Activated CD4-positive, alpha-beta T cell treated with anti-CD3 and anti-CD28 coated beads for 36 hours (primary cell): ENCODE measurements at places on chromosomes 11 and 22. TPM values are rescaled to one million over a fixed set of nuclear protein-coding genes. Genes with fewer than 3 reads are reported as not detected.

- H3K27me3 ChIP-seq, result no peaks in the 10 kb centered on the region
- no peak overlapping the region for H3K4me3 ChIP-seq
- H3K36me3 ChIP-seq, result no peaks in the 10 kb centered on the region
- H3K4me1 ChIP-seq, result no peaks in the 10 kb centered on the region
Observed at GRCh38 chr11:78365381-78365792, 52.2 kb downstream of the GAB2 start.

GRCh38 chr11:110513259-110513801, 83.6 kb downstream of the FDX1 start:
- no peaks in the 10 kb centered on the region for H3K4me1 ChIP-seq
- peaks cover 5% of the 10 kb centered on the region for H3K27me3 ChIP-seq
- H3K36me3 ChIP-seq, result no peaks in the 10 kb centered on the region
- H3K4me3 ChIP-seq, result no peak overlapping the region

GRCh38 chr11:65297026-65297672, 17.5 kb upstream of the CDC42EP2 start:
- no peaks in the 10 kb centered on the region for H3K4me1 ChIP-seq
- peaks cover 44% of the 10 kb centered on the region for H3K36me3 ChIP-seq
- no peak overlapping the region for H3K4me3 ChIP-seq
- no peaks in the 10 kb centered on the region for H3K27me3 ChIP-seq

DNA sequence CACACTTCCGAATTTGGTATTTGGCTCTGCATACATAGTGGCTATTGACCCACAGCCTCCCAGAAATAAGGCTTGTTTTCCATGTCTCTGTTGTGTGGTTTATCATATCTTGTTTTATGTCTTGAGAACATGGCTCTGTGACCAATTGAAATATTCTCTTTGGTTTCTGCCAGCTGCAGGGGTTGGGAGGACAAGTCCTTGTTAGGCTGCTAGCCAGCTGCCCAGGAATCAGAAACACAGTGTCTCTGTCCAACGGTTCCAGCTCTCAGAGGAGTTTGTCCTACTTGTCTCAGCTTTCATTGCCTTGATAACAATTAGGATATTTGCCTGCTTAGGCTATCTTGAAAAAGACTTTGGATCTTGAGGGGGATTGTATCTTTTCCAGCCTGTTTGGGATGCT, 6.0 kb upstream of the SLC7A4 start:
- H3K27me3 ChIP-seq, result peaks cover 12% of the 10 kb centered on the region
- H3K27ac ChIP-seq, result no peak overlapping the region
- H3K36me3 ChIP-seq, result no peaks in the 10 kb centered on the region
- H3K4me3 ChIP-seq, result no peak overlapping the region
- DNase-seq, result no peak
- peaks cover 4% of the 10 kb centered on the region for H3K4me1 ChIP-seq

DNA sequence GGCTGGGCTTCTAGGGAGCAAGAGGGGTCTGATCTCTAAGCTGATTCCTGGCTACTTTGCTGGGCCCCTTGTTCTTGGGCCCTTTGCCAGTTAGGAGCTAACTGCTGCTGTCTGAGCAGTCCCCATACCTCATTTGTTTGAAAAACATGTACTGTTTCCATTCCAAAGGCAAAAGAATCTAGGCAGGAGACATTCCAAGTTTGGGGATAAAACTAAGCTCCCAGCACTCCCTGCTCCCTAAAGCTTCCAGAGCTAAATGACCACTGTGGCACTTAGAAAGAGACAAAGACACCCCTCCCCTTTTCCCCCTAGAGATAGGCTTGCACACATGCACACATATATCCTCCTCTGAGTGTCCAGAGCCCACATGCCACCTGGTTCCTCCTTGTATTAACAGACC, 22.7 kb upstream of the RRM1 start:
- no peaks in the 10 kb centered on the region for H3K27me3 ChIP-seq
- no peak overlapping the region for H3K4me3 ChIP-seq
- H3K36me3 ChIP-seq, result peaks cover 22% of the 10 kb centered on the region

DNA sequence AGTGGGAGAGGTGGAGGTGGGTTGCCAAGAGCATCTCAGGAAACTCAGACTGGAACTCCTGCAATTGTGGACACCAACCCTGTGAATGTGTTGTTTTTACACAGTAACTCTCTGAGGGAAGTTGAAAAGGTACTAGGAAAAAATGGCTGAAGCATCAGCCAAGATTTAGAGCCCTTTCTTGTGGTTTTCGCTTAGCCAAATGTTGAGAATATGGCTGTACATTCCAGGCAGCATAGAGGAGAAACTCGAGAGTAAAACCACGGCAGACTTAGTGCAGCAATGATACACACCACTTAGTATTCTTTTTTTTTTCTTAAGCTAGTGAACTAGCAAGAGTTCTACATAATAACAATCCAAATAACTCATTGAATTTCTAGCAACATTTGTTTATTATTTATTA, 309.7 kb upstream of the MTNR1B start:
- no peaks in the 10 kb centered on the region for H3K4me1 ChIP-seq
- H3K27me3 ChIP-seq, result no peaks in the 10 kb centered on the region
- no peaks in the 10 kb centered on the region for H3K36me3 ChIP-seq
- no peak for DNase-seq

- no peak overlapping the region for H3K27ac ChIP-seq
- no peaks in the 10 kb centered on the region for H3K4me1 ChIP-seq
- no peak for DNase-seq
Observed at GRCh38 chr11:120011836-120012235, 126.1 kb downstream of the TRIM29 start.

GRCh38 chr11:33040033-33040861, 875 bp downstream of the TCP11L1 start:
- H3K27me3 ChIP-seq, result peaks cover 3% of the 10 kb centered on the region
- H3K4me3 ChIP-seq, result peak overlapping the region; percentile 87
- H3K27ac ChIP-seq, result peak overlapping the region; percentile 87

DNA sequence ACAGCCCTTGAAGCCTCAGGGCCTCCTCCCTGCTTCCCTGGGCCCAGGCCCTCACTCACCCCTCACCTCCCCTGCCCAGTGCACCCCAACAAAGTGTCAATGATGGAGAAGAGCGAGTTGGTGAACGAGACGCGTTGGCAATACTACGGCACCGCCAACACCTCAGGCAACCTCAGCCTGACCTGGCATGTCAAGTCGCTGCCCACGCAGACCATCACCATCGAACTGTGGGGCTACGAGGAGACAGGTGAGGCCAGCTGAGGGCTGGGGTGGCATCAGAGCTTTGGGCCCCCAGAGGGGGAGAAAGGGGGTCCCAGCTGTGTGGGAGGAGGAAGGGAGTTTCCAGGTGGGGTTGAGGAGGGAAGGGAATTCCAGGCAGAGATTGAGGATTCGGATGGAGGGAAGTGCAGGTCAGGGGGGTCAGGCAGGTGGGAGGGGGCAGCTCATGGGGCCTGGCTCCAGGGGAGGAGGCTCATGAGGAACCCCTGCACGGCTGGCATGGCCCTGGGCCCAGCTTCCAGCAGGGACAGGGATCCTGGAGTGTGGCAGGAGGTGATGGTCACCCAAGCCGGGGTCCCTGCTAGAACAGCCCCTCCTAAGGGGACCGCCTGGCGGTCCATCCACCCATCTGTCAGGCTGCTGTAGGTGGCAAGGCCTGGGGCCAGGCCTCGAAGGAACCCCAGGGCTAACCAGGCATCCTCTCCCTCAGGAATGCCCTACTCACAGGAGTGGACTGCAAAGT, 2.9 kb downstream of the SUSD2 start:
- H3K4me3 ChIP-seq, result no peak overlapping the region
- H3K27ac ChIP-seq, result no peak overlapping the region
- no peaks in the 10 kb centered on the region for H3K36me3 ChIP-seq
- no peak for DNase-seq
- no peaks in the 10 kb centered on the region for H3K27me3 ChIP-seq

DNA sequence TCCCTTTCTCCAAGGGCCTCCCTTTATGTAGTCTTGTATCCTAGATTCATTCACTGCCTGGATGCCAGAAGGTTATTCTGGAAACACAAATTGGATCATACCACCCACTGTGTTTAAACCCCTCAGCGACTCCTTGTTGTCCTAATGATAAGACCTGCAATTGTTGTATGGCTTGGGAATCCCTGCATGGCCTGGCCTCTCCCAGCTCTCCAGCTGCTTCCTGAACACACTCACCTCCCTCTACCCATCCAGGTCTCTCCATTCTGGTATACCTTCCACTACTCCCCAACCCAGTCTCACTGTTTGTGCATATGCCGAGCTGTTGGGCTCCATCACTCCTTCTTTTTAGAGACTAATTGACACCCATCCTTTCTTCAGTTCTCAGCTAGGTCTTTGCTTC, 124.3 kb upstream of the ALX4 start:
- no peak overlapping the region for H3K4me3 ChIP-seq
- no peaks in the 10 kb centered on the region for H3K36me3 ChIP-seq
- no peak for DNase-seq
- no peaks in the 10 kb centered on the region for H3K4me1 ChIP-seq
- peaks cover 17% of the 10 kb centered on the region for H3K27me3 ChIP-seq
- no peak overlapping the region for H3K27ac ChIP-seq

DNA sequence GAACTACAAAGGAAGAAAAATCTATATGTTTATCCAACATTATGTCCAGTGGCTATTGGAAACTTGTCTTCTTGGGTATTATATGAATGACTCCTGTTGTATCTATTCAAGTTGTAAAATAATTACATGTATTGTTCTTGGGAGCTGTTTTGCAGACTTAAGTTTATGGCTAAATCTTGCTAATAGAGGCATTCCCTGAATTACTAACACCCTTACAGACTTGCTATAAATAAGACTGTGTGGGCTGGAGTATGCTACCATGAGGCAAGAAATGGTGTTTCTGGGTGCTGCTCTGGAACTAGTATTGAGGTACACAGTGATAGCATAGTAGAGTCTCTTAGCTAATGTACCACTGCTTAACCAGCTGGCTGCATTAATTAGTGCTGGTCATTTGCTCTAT, 155.1 kb downstream of the HIPK3 start:
- no peak overlapping the region for H3K4me3 ChIP-seq
- no peaks in the 10 kb centered on the region for H3K4me1 ChIP-seq
- no peaks in the 10 kb centered on the region for H3K36me3 ChIP-seq
- H3K27me3 ChIP-seq, result peaks cover 14% of the 10 kb centered on the region
- no peak overlapping the region for H3K27ac ChIP-seq

- H3K4me1 ChIP-seq, result no peaks in the 10 kb centered on the region
- no peak overlapping the region for H3K4me3 ChIP-seq
- H3K27ac ChIP-seq, result no peak overlapping the region
- H3K27me3 ChIP-seq, result peaks cover 3% of the 10 kb centered on the region
- no peak for DNase-seq
- H3K36me3 ChIP-seq, result no peaks in the 10 kb centered on the region
Observed at GRCh38 chr11:70105755-70106571, 27.8 kb downstream of the ANO1 start.

DNA sequence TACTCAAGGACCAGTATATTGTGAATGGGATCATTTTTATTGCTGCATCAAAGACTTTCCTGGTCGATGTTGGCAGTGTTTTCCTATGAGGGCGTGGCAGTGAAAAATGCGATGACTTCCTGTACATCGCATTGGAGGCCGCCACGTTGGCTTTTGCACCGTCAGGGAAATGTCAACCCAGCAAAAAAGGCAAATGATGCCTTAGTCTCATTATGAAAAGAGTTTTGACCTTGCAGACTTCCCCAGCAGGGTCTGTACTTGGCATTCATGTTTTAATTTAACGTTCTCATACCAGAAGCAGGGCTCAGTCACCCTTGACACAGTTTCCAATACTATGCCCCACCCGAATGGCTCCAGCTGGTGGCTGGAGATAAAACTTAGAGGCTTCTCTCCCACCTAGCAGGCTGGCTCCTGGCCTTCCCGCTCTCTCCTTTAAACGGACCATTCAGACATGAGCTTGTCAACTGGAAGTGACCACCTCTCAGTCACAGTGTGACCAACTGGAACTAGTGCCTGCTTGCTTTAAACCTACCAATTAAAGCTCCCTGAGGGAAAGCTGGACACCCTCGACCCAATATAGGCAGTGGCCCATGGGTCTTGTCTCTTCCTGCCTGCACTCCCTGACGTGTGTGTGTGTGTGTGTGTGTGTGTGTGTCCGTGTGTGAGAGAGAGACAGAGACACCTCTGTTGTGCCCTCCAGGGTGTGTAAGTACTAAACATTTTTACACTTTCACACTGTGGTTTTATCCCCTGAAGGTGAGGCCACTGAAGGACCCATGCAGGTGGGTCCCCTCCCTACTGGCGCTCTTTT, 8.7 kb upstream of the GDPD5 start:
- H3K27me3 ChIP-seq, result no peaks in the 10 kb centered on the region
- no peak for DNase-seq
- no peaks in the 10 kb centered on the region for H3K36me3 ChIP-seq
- no peak overlapping the region for H3K4me3 ChIP-seq
- peaks cover 39% of the 10 kb centered on the region for H3K4me1 ChIP-seq
- no peak overlapping the region for H3K27ac ChIP-seq

DNA sequence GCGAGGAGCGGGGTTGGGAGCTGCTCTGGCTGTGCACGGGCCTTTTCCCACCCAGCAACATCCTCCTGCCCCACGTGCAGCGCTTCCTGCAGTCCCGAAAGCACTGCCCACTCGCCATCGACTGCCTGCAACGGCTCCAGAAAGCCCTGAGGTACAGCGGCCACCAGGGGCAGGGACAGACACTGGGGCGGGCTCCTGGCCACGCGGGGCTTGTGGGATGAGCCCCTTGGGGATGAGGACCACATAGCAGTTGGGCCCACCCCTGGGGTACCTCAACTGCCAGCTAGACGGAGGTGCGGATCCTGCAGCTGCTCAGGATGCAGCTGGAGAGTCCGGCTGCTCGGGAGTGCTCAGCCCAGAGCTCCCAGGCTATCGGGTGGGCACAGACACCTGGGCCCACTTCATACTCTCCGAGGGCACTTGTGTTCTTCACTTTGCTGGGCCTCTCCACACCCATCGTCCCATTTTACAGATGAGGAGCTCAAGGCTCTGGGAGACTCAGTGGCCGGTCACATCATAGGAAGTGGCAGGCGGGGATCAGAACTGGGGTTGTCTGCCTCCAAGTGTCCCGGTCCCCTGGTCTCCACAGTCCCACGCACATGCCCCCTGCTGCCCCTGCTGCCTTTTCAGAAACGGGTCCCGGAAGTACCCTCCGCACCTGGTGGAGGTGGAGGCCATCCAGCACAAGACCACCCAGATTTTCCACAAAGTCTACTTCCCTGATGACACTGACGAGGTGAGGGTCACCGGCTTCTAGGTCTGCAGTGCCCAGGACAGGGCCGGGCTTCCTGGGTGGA, 77.6 kb downstream of the MYO7A start:
- H3K4me1 ChIP-seq, result no peaks in the 10 kb centered on the region
- no peak overlapping the region for H3K4me3 ChIP-seq
- no peaks in the 10 kb centered on the region for H3K36me3 ChIP-seq
- DNase-seq, result no peak

GRCh38 chr22:50739894-50740293, 1.9 kb downstream of the ACR start:
- no peak overlapping the region for H3K4me3 ChIP-seq
- H3K27me3 ChIP-seq, result no peaks in the 10 kb centered on the region
- H3K36me3 ChIP-seq, result no peaks in the 10 kb centered on the region
- H3K27ac ChIP-seq, result no peak overlapping the region
- no peak for DNase-seq

ROBO4 gene
- not detected for total RNA-seq

SLC6A5 gene
- total RNA-seq, result not detected

RNF214 gene
- total RNA-seq, result 24.6 TPM

OR51I1 gene
- total RNA-seq, result not detected

CABP4 gene
- total RNA-seq, result 0.46 TPM

CSTPP1 gene
- 18.6 TPM for total RNA-seq

ESAM gene
- 0.39 TPM for total RNA-seq

HEPHL1 gene
- total RNA-seq, result not detected
